ENCODE measurements at places on chromosomes 6 and 20.

DNA sequence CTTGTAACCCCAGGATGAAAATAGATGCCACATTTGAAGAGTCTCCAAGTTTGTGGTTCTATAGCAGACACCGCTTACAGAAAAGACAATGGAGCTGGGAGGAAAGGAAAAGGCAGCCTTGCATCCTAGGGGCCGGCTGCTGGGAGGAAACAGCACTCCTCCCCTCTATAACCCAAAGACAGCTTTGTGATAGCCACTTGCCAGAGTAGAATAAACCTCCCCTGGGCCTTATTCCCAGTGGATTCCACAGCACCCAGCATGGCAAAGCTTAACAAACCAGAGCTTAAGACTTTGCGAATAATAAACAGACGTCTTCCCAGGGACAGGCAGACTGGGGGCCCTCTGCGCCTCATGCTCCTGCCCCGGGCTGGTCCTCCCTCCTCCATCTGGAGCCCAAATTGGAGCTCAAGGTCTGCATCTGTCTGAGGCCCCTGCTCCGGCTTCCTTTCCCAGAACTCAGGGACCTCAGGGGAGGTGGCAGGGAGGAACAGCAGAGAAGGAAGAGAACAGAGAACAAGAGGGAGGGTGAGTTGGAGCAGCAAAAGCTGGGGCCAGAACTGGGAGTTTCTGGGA lies 8.8 kb upstream of the TAF8 start:
- DNase-seq = no peak

- DNase-seq = no peak
These were observed 130.6 kb upstream of the INSM1 start for GRCh38 chr20:20237093-20237959.

GRCh38 chr20:10131732-10132345 lies 86.8 kb upstream of the SNAP25 start:
- DNase-seq = no peak

- no peak for DNase-seq
These were observed 42.2 kb downstream of the CD164 start for GRCh38 chr6:109339906-109340678.

- no peak for DNase-seq
These were observed 37.9 kb downstream of the ZC3H12D start for GRCh38 chr6:149446791-149447376.

- no peak for DNase-seq
These were observed 24.5 kb upstream of the ABCC10 start for GRCh38 chr6:43402820-43403219.

- DNase-seq = peak; percentile 83
These were observed 72.1 kb downstream of the CBFA2T2 start for GRCh38 chr20:33561692-33562601.

- no peak for DNase-seq
These were observed 39.6 kb upstream of the OGFRL1 start for GRCh38 chr6:71248878-71249544.

DNA sequence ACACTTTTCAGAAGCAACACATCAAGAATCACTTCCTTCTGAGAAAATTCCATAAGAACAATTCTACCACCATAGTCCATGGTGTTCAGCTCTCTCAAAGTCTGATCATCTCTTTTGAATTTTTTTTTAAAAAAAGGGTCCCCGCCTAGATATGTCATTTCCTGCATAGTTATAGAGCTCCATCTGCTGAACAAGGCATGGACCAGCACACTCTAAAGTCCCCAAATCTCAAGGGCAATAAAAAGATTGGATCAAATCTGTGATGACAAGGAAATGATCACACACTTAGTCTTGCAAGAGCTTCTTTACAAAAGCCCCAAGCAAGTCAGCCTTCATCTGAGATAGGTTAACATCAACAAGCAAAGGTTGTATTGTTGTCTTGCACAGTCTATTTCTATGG lies 100.7 kb upstream of the STMND1 start:
- DNase-seq = no peak

GRCh38 chr20:31669876-31670275 lies 32.2 kb downstream of the COX4I2 start:
- no peak for DNase-seq

- no peak for DNase-seq
These were observed 91.7 kb downstream of the SLC2A10 start for GRCh38 chr20:46801003-46801702.

- no peak for DNase-seq
These were observed at the start of gene TAAR6 for GRCh38 chr6:132570221-132570777. Gene TAAR6 (plus strand): TSS chr6:132570322. CDS start chr6:132570322, 0 bp downstream.

GRCh38 chr20:11103866-11104265 lies 430.1 kb upstream of the JAG1 start:
- DNase-seq = no peak

DNA sequence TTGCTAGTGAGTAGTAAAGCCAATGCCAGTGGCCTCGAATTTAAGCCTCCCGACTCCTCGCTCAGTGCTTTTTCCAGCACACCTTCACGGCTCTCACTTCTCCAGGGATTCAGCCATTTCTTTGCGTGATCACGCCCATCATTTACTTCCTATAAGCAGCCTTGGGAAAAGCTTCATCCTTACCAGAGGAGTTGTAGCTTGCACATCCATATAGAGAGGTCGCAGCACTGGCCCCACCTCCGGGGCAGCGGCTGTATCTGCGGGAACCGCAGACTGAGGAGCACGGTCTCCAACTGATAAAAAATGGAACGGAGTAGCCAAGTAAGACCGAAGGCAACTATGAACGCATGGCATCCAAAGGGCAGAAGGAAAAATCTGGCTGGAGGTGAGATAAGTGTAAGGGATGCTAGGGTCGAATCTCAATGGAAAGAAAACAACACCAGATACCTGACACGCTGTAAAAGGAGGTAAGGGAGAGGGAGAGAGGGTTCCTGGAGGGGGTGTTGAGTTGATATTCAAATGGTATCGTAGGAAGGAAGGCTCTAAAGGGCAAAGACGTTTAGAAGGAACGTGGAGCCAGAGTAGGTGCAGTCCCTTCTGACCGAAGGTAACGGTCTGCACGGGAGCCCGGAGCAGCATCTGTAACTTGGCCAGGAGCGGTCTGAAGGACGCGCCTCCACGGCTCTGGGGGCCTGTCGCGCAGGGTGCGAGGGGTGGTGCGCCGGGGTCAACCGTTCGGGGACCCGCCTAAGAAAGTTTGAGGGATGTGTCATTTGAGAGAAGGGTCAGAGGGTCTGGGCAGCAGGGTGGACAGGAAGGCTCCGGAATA lies 640 bp downstream of the NFS1 start:
- peak; percentile 73 for DNase-seq

- DNase-seq = no peak
These were observed 2.1 kb downstream of the EGFL8 start for GRCh38 chr6:32166411-32167061.

DNA sequence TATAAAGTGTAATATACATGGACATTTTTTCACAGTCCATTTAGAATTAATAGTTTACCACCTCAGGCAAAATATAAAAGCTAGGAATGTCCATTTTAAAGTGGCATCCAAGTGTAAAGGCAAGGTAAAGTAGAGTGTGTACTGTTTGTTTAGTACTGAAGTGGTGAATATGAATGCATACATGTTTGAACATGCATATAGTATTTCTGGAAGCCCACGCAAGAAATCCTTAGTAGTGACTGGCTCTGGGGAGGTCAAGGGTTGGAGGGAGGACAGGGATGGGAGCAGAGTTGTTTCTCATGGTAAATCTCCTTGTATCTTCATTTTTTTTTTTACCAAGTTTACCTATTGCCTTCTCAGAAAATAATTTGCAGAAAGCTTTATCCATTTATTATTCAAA lies 129.2 kb downstream of the UNC5CL start:
- no peak for DNase-seq

- DNase-seq = no peak
These were observed 873.0 kb downstream of the KIF16B start for GRCh38 chr20:15700147-15700765.

DNA sequence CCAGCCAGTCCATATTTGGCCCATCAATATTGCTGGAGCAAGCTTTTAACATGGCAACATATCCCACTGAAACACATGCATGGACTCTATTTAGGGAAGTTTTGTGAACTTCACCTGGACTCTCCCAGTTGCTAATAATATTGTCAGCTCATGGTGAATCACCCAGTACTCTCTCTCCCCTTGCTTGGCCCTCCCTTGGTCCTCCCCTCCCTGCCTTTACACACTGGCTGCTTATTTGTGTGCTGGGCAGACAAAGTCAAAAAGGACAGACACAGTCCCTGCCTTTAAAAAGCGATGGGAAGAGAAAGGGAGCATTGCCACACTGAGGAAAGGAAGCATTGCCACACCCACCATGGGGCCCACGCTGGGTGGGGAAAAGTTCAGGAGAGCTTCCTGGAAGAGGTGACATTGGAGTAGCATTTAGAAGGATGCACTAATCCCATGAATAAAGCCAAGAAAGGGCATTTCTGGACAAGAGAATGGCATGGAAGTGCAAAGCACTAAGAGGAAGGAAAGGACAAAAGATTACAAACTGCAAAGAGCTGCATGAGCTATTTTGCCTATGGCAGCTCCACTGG lies 143.4 kb upstream of the EXOC2 start:
- no peak for DNase-seq

DNA sequence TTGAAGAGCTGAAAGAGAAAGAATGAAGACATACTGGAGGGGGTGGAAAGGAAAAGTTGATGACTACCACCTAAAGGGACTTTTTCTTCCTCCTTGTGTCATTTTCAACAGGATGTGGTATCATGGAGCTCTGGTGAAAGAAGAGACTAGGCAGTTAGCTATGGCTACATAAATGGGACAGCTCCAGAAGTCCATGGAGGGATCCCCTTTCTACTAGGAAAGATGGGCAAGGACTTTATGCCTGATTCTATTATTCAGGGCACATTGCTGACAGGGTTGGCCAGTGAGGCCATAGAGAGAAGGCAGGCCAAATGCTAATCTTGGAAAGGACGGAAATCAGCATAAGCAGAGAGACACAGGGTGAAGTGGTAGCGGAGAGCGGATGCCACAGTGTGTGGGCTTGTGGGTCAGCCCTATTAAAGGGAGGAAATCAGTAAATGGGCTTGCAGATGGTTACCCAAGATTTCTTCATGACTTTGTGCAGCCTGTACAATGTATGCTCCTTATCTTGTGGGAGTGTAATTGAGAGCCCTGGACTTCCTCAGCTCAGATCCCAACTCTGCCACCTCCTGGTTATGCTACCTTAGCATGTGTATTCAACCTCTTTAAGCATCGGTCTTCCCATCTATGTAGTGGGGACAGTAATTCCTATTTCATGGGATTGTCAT lies 77.4 kb upstream of the TMEM170B start:
- no peak for DNase-seq

DNA sequence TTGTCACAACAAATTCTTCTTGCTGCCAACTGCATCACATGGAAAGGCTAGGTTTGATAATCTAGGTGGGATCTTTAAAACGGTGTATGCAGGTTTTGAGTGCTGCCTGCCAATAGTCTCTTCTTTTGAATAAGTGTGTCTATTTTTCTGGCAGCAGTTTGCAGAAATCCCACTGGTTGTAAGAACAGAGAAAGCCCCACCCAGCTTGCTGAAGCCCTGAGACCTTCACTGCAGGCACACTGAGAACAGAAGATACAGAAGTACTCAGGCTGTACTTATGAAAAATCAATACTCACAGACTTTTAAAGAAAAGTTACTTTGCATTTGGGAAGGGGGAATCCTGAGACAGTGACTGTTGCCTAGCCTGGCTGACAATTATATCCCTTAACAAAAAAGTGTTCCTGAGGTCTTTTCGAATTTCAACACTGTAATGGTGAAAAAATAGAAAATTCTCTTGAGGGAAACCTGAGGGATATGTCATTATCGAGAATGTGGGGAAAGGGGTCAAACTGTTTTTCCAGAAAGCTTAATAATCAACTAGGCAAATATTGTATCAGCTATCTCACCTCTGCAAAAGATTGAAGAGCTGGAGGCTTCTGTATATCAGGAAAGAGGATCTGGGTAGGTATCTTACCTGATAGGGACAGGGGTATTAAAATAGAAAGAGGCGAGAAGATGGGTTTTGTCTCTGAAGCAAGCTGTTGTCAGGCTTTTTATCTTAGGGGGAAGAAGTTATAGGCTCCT lies 199.9 kb downstream of the LRFN2 start:
- DNase-seq = no peak

DNA sequence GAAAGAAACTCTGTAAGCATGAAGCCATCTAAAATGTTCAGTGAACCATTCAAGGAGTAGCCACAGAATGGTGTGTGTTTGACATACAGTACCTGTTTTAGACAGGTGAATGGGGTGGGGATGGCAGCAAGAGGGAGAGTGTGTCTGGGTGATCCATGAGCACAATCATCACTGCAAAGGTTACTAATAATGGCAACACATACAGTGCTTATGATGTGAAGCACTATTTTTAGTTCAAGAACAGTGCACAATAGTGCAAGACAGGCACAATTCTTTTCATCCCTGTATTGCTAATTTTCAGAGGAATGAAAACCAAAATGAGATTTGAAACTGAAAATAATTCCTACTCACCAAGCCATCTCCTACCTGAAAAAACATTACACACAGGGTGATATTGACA lies 14.1 kb downstream of the BEND3 start:
- no peak for DNase-seq

DNA sequence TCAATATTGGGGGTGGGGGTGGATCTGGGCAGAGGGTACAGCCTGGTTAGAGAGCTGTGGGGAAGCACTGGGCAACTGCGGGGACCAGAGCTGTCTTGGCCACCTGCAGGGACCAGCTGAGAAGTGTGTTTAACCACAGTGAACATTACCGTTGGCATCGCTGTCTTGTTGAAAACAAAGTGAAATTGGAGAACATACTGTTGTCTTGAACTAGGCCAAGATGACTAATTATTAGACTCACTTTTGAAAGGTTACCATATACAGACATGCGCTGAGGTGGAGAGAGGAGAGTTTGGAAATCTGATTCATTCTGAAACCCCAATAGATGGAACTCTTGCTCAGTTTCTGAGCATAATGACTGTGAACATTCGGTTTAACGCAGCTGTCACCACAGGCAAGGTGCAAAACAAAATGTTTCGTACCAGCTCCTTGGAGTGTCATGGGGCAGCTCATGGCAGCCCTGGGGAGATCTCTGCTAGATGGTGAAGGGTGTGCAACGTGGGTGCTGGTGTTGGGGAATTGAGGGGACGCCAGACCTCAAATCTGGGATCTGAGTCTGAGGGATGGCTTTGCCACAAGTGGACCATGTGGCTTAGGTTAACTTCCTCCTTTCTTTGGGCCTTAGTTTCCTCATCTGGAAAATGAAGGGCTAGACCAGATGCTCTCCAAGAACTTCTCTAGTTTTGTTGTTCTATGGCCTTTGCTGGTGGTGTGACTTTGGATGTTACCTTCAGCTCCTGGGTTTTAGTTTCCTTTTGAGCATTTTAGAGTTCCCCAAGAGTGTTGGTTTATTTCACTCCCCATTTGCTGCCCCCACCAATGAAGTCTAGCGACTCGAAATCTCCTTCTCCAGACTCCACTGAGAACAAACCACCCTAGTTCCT lies 24.6 kb upstream of the GTSF1L start:
- no peak for DNase-seq

DNA sequence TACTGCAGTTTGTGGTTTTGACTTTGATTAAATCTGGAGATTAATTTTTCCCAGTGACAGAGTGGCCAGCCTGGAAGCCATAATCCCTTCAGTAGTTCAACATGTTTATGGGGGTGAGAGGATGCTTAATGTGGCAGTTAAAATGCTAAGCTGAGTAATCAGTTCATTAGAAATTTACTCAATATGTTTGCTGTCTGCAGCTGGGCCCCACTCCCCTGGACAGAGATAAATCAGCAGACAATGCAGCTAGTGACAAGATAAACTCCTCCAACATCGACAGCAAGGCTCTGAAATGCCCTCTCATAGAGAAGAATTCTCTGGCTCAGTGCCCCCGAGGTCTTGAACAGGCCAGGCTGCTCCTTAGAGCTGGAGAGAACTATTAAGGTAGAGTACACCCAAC lies 101.9 kb downstream of the LRFN2 start:
- DNase-seq = no peak

All from suprapubic skin (tissue), 4 donors.